Uterus (tissue), 4 donors: ENCODE measurements at places on chromosomes 1 and 21. TPM values are rescaled to one million over a fixed set of nuclear protein-coding genes. Genes with fewer than 3 reads are reported as not detected.

DNA sequence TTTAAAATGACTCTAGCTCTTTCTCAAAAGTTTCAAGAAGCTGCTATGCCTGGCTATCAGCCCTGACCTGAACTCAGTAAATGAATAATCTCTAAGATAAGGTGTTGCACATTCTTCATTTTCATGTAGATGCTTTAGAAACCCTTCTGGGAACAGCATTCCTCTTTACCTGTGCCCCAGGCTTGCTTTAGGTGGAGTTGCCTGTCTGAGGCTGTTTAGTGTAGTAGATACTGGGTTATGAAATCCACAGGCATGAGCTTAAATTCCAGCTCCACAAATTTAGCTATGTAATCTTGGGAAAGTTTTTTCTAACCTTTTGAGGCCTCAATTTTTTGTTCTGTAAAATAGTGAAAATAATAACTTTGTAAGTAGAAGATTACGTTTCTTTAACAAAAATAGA lies 41.6 kb downstream of the ATP6V1G3 start:
- DNase-seq, result no peak

Gene ASB17
- not detected for total RNA-seq

DNA sequence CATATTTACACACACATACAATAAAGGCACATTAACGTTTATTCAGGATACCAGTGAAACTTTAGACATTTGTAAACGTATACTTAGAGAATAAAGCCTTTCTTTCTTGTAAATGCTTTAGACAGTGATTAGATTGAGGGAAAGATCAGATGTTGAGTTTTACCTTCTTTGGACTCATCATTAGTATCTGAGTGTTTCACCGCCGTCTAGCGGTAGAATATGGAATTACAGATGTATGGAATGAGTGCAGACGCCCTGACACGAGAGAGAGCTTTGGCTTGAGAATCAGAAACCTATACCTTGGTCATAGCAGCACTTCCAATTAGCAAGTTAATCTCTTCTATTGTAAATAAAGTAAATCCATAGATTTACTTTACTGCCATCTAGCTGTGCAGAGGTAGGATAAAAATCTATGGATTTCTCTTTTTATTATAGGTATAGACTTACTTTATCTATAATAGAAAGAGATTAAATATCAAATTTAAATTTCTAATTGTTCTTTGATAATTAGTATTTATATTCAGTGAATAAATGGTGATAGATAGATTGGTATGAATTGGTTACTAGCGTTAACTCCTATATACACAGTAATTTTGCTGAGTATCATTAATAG lies 12.6 kb downstream of the FLG2 start:
- DNase-seq, result no peak

GRCh38 chr1:26838474-26839338 lies 12.2 kb downstream of the ZDHHC18 start:
- no peak for DNase-seq

Gene F5
- not detected for total RNA-seq

Gene DMBX1
- total RNA-seq, result not detected

Gene KCNK2
- total RNA-seq, result 3.8 TPM

DNA sequence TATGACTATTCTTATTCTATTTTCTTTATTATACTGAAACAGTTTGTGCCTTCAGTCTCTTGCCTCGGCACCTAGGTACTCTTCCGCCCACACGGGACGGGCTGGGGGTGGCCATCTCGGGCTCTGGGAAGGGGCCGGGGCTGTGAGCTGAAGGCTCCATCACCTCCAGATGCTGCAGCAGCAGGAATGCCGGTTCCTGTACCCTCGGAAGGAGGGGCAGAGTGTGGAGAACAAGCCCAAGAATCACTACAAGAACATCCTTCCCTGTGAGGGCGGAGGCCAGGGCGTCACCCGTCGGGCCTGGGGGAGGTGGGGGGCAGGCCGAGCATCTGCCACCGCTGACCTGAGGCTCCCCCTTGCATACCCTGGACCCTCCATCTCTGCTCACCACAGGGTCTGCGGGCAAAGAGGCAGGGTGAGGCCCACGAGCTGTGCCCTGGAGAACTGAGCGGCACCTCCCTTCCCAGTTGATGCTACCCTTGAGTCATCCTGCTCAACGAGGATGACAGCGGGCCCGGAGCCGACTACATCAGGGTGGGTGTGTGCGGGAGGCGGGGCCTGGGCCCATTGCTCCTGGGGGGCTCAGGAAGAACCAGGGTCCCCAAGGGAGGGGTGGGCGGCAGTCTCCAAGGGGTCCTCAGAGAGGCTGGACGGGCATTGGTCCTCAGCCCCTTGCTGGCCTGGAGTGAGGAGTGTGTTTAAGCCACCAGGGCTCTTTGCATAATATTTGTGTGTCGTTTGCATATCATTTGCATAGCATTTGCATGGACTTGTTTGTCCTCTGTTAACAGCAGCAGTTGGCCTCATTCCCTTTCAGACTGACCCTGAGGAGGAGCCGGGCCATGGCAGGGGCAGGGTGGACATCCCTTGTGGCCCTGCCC lies 7.5 kb downstream of the RNF223 start:
- DNase-seq, result no peak

DNA sequence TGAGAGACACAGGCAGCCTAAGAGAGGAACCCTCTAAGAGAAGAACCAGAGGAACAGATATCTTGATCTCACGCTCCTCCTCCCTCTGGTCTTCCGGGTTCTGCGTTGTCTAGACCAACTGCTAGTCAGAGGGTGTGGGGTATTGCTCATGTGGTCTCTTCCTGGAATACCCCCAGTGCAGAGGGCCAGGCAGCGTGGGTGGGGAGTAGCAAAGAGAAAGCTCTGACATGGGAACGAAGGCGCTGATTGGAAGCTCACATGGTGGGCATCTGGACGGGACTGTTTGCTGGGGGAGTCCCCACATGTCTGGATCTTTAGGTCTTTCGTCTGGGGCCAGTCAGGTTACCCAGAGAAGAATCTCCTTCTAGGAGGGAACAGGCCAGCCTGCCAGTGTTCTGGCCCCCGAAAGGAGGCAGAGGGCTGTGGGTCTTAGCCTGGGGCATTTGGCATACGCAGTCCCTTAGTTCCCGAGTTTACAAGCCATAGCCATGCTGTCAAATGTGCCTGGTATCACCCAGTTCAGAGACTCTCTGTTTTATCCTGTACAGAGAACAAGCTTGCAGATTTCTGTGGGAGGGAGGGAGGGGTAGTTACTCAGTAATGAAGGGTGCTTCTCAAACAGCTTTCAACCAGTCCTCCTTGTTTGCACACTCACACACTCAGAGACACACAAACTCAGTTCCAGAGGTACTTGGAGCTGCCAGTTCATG lies 18.3 kb upstream of the IL6R start:
- no peak for DNase-seq

DNA sequence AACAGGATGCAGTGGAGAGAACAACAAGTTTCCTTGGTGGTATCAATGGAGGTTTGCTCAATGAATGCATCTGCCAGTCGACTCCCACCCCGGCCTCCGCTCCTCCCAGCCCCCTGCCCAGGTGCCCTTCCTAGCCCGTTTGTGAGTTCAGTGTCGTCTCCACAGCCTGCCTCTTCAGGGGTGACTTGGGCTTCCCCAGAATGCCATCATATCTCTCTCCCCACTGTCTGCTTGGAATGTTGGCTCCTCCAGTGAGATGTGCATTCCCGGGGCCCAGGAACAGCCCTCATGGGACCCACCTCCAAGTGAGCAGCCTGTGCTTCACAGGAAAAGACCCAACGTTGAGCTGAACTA lies 30.5 kb downstream of the MATN1 start:
- no peak for DNase-seq

DNA sequence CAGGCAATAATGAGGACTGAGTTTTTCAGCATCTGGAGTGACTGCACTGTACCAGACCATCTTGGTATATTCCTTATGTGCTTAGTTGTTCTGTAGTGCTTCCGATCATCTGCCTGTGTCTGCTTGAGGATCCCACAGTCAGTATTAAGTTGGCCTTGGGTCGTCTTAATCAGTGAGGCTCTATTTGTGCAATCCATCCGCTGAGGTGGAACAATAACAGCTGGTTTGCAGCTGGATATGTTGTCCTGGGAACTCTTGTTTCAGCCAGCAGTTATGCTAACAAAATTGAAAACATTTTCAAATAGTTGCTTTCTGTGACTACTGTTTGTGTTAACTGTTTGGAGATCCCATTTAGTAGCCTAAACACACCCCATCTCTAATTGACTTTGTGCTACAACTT lies 73.7 kb downstream of the LAMC1 start:
- DNase-seq, result peak; percentile 52

Gene POFUT2
- total RNA-seq, result 6.2 TPM

DNA sequence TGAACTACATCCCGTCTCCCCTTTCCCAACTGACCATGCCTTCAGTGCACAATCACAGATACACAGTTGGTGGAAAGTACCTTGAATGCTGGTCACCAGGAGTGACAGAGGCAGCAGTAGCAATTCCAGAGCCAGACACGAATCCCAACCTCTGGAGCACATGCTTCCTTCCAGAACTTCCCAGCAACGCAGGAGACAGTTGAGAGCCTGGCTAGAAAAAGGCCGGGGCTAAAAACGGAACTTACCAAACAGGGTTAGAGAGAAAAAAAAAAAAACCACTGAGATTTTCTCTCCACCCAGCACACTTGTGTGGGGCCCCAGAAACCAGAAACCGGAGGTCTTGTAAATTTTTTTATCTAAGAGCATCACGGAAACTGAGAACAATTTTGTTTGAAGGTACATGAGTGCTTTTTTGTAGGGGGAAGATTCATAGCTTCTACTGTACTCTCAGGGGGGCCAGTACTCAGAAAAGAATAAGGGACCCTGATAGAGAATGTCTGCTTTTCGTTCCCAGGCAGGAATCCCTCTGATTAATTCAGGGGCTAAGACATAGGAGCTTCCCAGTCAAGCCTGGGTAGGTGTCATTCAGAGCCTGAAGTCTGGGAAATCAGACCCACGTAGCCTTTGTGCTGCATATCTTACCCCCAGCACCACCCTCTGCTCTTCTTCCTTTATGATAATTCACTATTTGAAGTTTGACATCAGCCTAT lies at the start of gene CD48:
Gene CD48 (minus strand): TSS at position 221 of the 710 bp plus-strand sequence. CDS start 59 bp downstream, at position 162.
- no peak for DNase-seq

- no peak for DNase-seq
Observed at GRCh38 chr1:208007938-208008342, 97.0 kb upstream of the CD34 start.

- no peak for DNase-seq
Observed at GRCh38 chr1:85451236-85451830, 13.6 kb downstream of the DDAH1 start.

- peak; percentile 46 for DNase-seq
Observed at GRCh38 chr1:25619101-25619890, 2.7 kb downstream of the MAN1C1 start.

Gene PRAMEF17
- total RNA-seq, result not detected

Gene PCAT6
- not detected for total RNA-seq

Gene CDA
- 2.3 TPM for total RNA-seq

Gene GJA5
- 16.3 TPM for total RNA-seq

DNA sequence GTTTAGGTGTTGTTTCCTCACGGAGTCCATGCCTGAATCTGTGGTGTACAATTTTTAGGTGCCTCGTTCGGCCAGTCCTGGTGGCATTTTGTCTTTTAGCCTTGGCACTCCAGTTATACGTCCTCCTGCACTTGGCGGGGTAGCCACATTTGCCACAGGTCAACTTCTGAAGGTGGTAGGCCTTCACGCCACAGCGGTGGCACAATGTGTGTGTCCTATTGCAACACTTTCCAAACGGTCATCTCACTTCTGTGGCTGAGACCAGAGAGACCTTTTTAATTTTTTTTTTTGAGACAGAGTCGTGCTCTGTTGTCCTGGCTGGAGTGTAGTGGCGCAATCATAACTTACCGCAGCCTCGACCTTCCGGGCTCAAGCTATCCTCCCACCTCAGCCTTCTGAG lies 49.1 kb downstream of the CAMTA1 start:
- no peak for DNase-seq

GRCh38 chr1:110161165-110161564 lies 10.9 kb downstream of the SLC6A17 start:
- no peak for DNase-seq

GRCh38 chr1:110007046-110007830 lies 22.7 kb downstream of the AHCYL1 start:
- DNase-seq, result no peak

Gene ETV3L
- total RNA-seq, result not detected

DNA sequence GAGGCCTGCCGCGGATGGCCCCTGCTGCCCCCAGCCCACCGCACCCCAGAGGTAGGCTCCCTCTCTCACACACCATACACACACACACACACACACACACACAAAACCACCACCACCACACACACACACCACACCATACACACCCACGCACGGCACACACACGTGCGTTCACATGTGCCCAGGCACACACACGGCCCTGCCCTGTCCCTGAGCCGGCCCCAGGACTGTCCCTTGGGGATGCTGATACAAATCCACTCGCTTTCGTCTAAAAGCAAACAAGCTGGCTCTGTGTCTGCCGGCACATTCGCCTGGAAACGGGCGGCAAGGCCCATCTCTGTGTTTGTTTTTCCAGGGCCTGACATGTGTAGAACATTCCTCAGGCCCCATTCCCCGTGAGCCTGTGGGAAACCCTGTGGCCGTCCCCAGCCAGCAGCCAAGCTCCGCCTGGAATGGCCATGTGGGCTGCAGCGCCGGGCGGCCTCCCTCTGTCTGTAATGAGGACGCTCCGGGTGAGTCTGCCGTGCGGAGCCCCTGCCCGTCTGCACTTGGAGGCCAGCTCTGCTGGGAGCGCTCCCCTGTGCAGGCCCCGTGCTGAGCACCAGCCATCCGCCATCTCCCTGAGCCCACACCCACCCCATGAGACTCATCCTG lies 67.4 kb downstream of the DMRTB1 start:
- peak; percentile 39 for DNase-seq

Gene NPR1
- total RNA-seq, result 42.6 TPM

DNA sequence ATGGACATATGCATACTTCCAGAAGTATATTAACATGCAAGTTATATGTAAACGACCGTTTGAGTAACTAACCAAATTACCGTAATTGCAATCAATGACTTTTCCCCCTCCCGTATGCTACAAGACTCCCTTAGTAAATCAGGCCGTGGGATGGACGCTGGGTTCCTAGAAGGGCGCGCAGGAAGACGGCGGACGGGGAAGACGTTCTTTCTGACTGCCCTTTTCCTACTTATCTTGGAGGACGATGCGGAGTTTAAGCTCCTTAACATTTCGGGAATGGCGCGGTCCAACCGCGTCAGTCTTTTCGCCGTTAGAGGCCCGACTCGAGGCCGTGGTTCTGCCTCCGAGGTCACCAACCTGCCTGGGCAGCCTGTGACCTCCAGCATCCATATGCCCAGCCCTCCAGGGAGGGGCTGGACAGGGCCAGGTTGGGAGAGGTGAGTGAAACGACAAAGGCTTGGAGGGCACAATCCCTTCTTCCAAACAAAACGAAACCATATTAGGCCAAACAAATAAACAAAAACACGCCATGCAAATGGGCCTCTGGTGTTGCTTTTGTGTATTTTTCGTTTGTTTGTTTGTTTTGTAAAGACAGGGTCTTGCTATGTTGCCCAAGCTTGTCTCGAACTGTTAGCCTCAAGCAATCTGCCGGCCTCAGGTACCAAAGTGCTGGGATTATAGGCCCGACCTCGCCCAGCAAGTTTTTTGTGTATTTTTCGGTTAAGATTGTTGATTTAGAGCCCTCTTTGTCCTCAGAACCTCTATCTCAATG lies 873 bp upstream of the PI4KB start:
- DNase-seq, result peak; percentile 36
